ENCODE measurements at places on chromosomes 4 and X.

DNA sequence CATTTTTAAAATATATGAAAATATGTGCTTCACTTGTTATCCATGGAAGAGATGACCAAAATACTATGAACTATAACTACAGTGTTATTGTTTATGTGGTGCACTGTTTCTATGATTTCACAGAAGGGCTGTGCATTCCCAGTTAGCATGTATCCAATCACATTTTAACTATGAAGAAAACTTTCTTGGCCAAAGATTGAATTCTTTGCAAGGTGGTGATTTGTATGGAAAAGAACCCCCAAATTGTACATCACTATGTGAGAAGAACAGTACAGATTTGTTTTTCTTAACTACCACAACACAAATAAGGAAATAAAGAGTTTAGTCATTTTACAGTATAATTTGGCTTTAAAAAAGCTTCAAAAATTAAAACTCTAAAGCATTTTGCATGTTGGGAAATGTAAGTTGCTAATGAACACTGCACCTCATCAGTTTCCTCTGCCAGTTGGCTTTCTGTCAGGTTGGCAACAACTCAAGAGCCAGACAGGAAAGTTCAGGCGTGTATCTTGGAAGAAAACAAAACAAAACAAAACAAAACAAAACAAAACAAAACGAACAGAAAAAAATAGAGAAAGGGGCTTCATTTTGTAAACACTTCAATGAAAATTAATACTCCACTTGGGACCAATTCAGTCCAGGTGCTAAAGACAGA, 237.0 kb downstream of the SCFD2 start:
- no peak for DNase-seq

GRCh38 chr4:152771741-152772533, 7.6 kb downstream of the TIGD4 start:
- DNase-seq: no peak

DNA sequence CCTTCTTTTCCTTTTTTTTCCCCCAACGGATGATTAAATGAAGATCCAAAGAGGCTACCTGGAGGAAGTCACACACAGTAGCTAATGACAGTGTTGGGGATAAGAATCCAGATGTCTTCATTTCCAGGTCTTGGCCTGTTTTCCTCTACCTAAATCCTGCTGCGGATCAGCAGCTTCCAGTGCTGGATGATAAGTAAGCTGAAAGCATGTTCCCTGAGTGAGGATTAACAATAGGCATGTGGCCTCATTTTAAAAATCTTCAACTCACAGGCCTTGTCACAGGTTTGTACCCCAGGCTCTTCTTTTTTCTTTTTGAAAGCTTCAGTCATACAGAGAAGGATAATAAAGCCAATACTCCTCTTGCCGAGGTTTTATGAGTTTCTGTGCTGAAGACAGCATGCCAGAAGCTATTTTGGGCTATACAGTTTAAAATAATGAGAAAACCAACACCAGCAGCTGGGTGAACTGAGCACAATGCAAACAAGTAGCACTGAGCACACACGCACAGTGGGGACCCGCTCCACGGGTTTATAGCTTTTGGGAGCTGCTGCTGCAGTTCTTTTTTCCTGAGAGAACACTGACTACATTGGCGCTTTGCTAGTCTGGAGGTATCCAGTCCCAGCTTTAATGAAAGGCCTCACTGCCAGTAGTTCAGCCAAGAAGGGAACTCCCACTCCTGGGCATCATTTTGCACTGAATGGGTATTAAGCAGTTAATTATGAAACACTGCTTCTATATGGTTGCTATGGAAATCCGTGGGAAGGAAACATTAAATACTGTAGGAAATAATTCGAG, 184.2 kb upstream of the CTSO start:
- no peak for DNase-seq

GRCh38 chr4:10085828-10086505, 30.6 kb downstream of the WDR1 start:
- no peak for DNase-seq

GRCh38 chr4:18075823-18076433, 54.4 kb upstream of the LCORL start:
- DNase-seq: peak; percentile 5

DNA sequence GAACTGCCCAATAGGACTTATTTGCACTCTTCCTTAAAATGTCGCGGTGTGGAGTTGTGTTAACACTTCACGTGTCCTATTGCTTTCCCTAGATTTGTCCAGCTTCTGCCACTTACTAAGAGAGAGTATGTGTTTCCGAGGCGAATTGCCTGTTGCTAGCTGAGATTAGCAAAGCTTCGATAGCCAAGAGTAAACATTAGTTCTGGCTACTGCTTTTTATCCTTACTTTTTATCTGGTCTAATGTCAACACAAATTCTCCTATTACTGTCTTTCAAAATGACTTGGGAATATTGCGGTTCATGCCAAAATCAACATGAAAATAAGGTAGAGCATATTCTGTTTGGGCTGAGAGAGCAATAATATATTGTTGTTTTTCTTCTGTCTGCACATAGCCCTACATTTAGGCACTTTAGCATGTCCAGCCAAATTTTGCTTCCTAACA, 90.4 kb upstream of the VEGFC start:
- DNase-seq: peak; percentile 78

- no peak for DNase-seq
These were observed 82.9 kb upstream of the KCNIP4 start for GRCh38 chr4:22031423-22031822.

DNA sequence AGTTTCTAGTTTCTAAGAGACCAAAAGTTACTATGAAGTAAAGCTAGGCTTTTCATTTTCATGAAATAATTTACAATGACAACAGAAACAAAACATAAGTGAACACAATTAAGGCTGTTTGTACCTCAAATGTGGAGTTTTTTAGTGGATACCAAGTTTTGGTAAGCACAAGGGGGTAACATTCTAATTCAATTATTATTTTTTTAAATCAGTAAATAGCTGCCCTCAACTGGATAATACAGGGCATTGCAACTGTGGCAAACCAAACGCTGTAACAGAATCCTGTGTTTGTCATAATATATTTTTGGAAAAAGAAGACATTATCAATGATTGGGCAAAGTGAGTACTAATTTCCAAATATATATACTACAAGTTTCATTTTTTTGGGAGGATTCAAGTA, 150.3 kb downstream of the FBXW7 start:
- DNase-seq: no peak

GRCh38 chr4:157824021-157824420, 348.8 kb downstream of the GASK1B start:
- no peak for DNase-seq

DNA sequence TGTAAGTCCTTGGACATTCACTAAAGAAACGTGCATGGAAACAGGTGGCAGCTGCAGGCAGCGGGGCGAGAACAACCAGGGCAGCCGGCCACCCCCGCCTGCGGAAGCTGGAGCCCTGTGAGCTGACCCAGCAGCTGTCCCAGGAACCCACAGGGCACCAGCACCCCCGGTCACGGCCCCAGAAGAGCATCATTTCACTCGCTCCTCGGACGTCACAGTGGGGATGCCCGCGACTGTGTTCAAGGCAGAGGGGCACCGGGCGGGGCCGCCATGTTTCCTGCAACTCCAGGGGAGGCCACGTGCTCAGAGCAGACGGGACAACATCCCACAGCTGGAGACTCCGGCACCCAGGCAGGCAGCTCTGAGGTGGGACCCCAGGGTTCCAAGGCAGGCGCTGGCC, 45.0 kb upstream of the CPLX1 start:
- no peak for DNase-seq

Data from NCI-H460 (cell line).